BE2C (cell line): ENCODE measurements at places on chromosomes 11 and 22.

DNA sequence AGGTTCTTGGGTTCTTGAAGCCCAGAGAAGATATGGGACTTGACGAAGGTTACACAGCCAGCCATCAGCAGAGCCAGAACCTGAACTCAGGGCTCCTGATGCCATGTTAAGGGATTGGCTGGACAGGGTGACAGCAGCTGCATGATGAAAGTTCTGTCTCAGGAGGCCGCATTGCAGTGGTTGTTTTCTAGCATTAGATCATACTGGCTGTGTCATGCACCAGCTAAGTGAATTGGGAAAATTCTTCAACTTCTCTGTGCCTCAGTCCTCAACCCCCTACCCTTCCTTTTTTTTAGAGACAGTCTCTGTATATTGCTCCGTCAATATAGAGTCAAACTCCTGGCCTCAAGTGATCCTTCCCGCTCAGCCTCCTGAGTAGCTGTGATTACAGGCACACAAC lies 5.4 kb upstream of the LTBP3 start:
- no peak for DNase-seq

GRCh38 chr11:128343135-128343514 lies 244.2 kb downstream of the ETS1 start:
- no peak for DNase-seq

DNA sequence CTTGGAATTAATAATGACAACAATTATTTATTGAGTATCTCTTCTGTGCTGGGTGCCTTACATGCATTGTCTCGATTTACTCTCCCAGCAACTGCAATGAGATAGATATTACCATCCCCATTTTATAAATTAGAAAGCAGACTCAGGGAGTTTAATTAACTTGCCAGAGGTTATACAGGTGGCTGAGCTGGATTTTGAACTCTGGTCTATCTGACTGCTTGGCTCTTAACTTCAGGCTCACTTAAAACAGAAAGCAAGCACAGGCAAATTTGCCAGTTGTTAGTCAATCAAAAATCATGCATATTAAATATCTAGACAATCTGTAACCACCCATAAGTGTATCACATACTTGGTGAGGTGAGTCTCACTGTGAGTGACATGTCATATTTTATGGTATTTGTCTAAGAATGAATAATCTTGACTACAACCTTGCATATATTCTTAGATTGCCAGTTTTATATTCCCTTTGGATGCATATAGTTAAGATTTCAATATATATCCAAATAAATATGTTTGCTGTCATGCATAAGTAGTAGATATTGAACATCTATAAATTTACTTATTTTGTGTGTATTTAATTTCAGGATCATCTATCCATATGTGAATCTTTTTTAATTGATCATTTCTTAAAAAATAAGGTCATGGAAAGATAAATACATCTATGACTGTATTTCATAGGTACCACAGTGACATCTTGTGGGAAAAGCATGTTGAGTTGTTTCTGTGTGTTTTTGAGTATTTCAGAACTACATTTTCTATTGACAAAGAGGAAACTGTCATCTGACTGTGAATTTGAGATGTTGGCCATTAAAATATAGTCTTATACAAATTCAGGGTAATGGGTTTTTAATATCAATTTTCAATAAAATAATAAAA lies 112.0 kb upstream of the ARHGAP42 start:
- no peak for DNase-seq

DNA sequence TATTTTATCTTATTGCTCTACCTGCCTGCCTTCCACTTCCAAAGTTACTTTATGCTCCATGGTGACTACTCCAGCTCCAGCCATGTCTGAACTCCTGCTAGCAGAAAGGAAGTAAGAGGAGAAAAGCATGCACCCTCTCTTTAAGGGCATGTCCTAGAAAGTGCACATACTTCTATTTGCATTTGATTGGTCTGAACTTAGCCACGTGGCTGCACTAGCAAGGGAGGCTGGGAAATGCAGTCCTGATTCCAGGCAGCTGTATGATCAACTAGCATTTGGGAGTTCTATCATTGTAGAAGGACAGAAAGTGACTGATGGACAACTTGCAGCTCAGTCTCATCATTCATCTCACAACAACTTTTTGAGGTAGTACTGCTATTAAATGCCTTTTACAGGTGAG lies 515.7 kb downstream of the BUD13 start:
- peak; percentile 41 for DNase-seq

DNA sequence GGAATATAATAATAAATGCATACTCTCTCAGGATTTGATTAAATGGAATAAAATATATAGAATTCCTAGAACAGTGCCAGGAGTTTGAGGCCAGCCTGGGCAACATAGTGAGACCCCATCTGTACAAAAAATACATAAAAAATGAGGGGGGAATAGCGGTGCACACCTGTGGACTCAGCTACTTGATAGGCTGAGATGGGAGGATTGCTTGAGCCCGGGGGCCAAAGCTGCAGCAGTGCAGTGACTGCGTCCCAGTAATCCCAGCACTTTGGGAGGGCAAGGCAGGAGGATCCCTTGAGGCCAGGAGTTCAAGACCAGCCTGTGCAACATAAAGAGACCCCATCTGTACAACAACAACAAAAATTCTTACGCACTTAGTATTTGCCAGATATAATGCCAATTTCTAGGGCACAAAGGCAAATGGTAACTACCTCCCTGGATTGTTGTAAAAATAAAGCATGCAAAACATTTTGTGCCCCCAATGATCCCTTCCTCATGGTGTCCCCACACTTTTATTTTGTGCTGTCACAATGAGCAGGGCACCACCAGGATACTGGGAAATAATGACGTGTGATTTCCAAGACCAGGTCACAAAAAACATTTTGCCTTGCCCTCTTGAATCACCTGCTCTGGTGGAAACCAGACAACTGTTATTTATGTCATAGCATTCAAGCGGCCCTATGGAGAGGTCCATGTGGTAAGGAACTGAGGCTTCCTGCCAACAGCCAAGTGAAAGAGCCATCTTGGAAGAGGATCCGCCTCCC lies 18.3 kb upstream of the ZNF280A start:
- no peak for DNase-seq

DNA sequence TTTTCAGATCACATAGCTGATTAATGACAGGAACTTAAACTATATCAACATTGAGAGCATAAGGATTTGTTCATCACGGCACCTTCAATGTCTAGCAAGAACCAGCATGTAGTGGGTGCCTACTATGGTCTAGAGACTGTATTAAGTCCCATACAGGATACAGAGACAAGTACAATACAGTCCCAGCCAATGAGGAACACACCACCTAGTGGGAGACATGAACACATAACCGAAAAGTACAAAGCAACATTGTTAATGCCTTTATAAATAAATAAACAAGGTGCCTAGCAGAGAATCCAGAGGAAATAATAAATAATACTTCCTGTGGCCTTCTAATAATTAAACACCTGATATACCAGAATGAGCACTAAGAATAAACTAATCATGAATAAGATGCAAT lies 87.7 kb upstream of the OPCML start:
- no peak for DNase-seq

DNA sequence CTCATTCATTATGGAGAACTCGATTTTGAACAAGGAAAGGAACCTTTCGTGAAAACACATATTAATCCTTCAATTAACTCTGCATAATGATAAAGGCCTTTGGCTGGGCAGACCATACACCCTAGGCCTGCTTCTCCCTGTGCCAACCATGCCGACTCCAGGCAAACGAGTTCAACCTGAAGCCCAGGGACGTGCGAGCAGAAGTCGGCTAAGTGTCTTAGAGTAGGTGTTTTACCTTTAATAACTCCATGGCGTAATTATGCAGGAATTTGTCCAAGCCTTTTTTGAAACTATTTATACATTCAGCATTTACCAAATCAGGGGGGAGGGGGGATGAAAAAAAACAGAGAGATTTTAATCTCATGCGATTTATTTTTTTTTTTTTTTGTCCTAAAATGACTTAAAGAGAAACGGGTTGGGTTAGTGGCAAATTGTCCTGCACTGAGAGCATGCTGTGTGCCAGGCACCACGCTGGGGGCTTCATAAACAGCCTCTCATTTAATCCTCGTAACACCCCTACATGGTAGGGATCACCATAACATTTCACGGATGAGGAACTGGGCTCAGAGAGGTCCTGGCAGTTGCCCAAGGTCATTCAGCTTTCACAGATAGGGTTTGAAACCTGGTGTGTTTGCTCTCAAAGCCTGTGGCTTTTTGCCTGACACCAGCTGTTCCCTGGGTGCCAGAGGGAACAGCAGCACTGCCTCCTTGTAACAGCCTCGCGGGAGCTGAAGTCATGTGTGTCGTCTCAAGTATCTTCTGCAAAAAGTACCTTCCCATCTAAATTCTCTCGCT lies 423.9 kb downstream of the MN1 start:
- DNase-seq: peak; percentile 20

- no peak for DNase-seq
These were observed 21.5 kb upstream of the ETS1 start for GRCh38 chr11:128608746-128609407.

DNA sequence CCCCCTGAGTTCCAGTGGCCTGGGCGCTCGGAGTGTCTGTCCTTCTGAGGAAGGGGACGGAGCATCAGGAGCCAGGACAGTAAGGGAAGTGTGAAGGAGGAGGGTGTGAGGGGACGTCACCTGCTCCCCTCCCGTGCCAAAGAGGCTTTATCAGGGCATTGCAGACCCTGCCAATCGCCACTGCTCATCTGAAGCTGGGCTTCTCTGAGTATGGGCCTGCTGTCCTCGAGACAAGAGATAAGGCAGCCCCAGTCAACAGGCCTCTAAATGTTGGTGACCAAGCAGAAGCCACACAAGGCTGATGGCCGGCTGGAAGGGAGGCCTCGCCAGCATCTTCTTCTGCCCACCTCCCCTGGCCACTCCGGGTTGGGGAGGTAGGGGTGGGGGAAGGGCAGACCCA lies 29.8 kb downstream of the LIF start:
- DNase-seq: no peak

DNA sequence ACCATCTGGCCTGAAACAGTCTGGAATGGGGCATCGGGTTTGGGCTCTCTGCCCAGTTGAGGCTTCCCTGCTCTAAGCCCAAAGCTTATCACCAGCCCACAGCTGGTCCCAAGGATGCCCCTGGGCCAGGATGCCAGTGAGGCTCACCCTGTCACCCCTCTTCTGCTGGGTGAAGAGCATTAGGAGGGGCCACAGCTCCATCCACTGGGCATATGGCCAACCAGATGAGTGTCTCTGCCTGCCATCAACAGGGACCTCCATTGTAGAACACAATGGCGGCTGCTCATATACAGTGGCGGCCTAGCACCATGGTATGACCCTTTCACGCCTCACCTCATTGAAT lies 5.6 kb downstream of the CHST1 start:
- DNase-seq: no peak

- DNase-seq: no peak
These were observed 36.9 kb downstream of the LIF start for GRCh38 chr22:30209642-30210041.

- no peak for DNase-seq
These were observed 33.8 kb upstream of the CD82 start for GRCh38 chr11:44531636-44532035.

- no peak for DNase-seq
These were observed 59.2 kb downstream of the NFAM1 start for GRCh38 chr22:42372976-42373375.

GRCh38 chr22:30386608-30386959 lies 627 bp downstream of the RNF215 start:
- DNase-seq: no peak

DNA sequence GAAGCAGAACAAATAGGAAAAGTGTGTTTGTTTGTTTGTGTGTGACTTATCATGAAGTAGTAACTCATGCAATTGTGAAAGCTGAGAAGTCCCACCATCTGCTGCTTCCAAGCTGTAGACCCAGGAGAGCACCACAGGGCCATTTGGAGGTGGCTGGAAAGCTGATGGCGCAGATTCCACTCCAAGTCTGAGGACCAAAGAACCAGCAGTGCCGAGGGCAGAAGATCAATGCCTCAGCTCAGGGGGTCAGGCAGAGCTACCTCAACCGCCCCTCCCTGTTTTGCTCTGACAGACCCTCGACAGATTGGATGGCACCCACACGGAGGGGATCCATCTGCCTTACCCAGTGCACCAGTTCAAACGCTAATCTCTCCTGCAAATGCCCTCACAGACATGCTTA lies 896.2 kb downstream of the BRD1 start:
- no peak for DNase-seq

DNA sequence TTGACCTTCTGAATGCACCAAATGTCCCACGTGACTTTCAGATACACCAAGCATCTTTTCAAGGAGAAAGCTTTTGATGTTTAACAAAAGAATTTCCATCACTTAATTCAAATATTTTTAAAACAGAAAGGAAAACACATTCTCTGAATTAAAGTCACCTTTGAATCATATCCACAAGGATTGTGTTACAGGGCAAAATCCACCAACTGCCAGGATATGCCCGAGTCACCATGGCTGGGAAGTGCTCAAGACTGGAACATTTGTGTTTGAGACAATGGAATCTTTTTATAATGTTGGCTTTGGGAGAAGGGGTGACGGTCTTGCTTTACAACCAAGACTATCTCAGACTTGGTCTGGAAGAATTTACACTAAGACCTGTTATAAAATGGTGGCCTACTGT lies 40.8 kb downstream of the BID start:
- DNase-seq: no peak

DNA sequence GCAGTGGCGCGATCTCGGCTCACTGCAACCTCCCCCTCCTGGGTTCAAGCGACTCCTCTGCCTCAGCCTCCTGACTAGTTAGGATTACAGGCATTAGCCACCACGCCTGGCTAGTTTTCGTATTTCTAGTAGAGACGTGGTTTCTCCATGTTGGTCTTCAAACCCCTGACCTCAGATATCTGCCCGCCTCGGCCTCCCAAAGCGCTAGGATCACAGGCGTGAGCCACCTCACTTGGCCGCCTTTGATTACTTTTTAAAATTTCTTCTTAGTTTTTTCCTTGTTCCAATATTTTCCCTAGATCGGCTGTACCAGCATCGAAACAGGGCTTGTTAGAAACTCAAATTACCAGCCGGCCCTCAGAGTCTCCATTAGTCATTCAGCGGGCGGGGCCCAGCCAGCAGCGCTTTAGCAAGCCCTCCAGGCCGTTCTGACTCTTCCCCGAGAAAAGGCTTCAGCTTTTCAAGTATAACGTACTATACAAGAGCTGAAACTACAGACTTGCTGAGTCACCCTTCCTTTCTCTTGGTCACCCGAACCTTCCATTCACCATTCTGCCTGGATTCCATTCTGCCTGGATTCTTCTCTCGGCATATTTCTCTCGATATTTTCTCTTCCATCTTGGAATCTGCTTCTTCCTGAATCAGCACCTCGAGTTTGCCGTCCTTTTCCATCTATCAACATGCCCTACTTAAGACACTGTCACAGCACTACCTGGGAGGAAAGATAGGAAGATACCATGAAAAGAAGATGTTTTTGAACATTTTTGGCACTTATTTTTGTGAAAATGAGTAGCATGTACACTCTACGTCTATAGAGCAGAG lies 6.7 kb upstream of the CAPRIN1 start:
- peak; percentile 8 for DNase-seq
